ENCODE measurements at places on chromosomes 5 and 9. TPM values are rescaled to one million over a fixed set of nuclear protein-coding genes. Genes with fewer than 3 reads are reported as not detected.

Gene FCN1
- total RNA-seq = not detected

Gene GRM6
- not detected for total RNA-seq

Gene CCL27
- 0.18 TPM for total RNA-seq

DNA sequence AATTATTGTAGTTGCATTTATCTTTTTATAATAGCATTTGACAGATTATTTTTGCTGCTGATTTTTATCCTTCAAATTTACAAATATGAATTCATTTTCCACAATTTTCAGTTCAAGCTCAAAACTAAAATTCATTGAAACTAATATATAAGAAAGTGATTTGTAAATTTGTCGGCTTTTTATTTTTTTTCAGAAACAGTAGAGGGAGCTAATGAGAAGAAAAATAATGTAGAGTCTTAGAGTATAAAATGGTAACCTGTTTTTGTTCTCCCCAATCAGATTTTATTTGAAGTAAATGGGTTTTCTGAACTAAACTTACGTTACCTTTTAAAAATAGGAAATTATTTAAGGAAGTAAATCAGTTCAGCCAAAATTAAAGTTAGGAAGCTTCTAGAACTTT, 19.2 kb downstream of the PRRC1 start:
- peak; percentile 8 for DNase-seq

Gene TRIM36
- 0.18 TPM for total RNA-seq

Gene FAM120AOS
- total RNA-seq = 22.2 TPM

GRCh38 chr5:131639148-131639547, 4.1 kb upstream of the RAPGEF6 start:
- no peak for DNase-seq

DNA sequence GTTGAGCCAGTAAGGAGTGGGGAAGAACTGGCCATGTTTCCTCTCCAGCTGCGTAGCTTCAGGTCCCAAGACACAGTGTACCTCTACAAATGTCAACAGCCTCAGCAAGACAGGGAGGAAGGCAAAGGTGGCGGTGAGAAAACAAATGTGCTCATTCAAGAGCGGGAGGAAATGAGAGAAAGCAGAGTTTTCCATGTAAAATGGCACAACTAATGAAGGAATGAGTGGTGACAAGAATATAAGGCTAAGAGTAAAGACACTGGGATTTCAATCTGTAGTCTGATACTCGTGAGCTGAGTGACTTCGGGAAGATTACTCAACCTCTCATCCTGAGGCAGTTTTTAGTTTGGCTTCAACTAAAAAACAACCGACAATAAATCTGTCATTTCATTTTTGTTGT, 67.6 kb downstream of the DPYSL3 start:
- no peak for DNase-seq

DNA sequence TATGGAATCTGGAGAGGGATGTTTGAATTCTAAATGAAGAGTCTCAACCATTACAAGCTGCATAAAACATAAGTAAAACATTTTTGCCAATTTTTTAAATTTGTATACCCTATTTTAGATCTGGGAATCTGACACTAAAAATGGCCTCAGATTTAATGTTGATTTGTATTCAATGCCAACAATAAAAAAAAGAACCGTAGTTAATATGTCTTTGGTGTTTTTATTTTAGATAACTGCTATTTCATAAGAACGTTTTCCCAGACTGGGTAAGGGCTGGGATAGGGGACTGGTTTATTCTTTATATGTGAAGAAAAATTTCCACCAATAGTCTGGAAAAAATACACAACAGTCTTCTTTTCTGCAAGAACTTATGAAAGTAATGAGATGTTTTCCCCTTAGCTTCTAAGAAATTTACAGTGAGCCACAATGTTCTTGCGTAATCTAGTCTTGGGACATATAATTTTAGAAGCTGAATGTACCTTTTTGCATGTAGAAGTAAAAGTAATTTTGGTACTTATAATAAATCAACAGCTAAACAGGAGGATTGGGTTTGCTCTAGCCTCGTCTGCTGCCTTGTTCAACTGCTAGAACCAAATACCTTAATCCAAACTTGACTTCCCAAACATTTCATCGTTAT, 244.6 kb upstream of the EFNA5 start:
- no peak for DNase-seq
